ENCODE measurements at places on chromosomes 13 and 19. TPM values are rescaled to one million over a fixed set of nuclear protein-coding genes. Genes with fewer than 3 reads are reported as not detected.

- no peaks in the 10 kb centered on the region for H3K27me3 ChIP-seq
- DNase-seq, result no peak
- H3K4me3 ChIP-seq, result no peak overlapping the region
Measured at GRCh38 chr13:98821372-98822224, 69.1 kb upstream of the SLC15A1 start.

Gene ZNF44
- total RNA-seq, result 40.0 TPM

Gene SERPINE3
- total RNA-seq, result not detected

- DNase-seq, result no peak
- H3K27ac ChIP-seq, result no peak overlapping the region
- H3K4me1 ChIP-seq, result no peaks in the 10 kb centered on the region
- H3K27me3 ChIP-seq, result no peaks in the 10 kb centered on the region
- no peaks in the 10 kb centered on the region for H3K36me3 ChIP-seq
Measured at GRCh38 chr13:75879656-75880055, 243.5 kb downstream of the LMO7 start.

- H3K27me3 ChIP-seq, result no peaks in the 10 kb centered on the region
- H3K4me3 ChIP-seq, result no peak overlapping the region
- H3K27ac ChIP-seq, result no peak overlapping the region
- no peak for DNase-seq
- H3K36me3 ChIP-seq, result no peaks in the 10 kb centered on the region
- no peaks in the 10 kb centered on the region for H3K4me1 ChIP-seq
Measured at GRCh38 chr19:40923934-40924391, 41.9 kb upstream of the CYP2A7 start.

GRCh38 chr13:23609414-23609760 lies 39.2 kb downstream of the TNFRSF19 start:
- no peaks in the 10 kb centered on the region for H3K27me3 ChIP-seq
- no peak overlapping the region for H3K27ac ChIP-seq
- no peak for DNase-seq
- peaks cover 7% of the 10 kb centered on the region for H3K4me1 ChIP-seq
- no peaks in the 10 kb centered on the region for H3K36me3 ChIP-seq

Gene ZNF440
- 26.6 TPM for total RNA-seq

- no peak for DNase-seq
- H3K4me1 ChIP-seq, result no peaks in the 10 kb centered on the region
- H3K4me3 ChIP-seq, result no peak overlapping the region
- no peak overlapping the region for H3K27ac ChIP-seq
Measured at GRCh38 chr13:66501181-66501580, 729.0 kb downstream of the PCDH9 start.

Gene C13orf42
- not detected for total RNA-seq

GRCh38 chr19:18636969-18637629 lies at the start of gene KLHL26:
TSS of gene KLHL26 (plus strand) at chr19:18637028. CDS start at chr19:18637055, 27 bp downstream.
- DNase-seq, result peak; percentile 25
- H3K27ac ChIP-seq, result peak within 1 kb of the TSS; percentile 84
- H3K27me3 ChIP-seq, result no peaks in the 10 kb centered on the region
- H3K4me3 ChIP-seq, result peak within 1 kb of the TSS; percentile 77

DNA sequence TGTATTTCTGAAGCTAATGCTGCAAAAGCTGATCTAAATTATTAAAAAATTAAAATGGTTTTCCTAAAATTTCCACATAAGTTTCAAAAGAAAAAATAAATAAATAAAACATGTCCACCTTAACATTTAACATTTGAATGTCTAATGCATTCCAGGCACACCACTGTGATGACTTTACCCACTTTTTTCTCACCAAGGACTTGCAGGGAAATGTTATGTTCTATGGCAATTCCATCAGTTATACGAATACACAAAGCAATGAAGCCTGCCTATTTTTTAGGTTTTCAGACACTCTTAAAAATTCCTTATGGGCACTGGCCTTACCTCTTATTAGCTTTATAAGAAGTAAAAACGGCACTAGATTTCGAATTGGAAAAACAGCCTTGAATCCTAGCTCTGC lies 10.2 kb downstream of the TSC22D1 start:
- no peak overlapping the region for H3K27ac ChIP-seq
- H3K36me3 ChIP-seq, result no peaks in the 10 kb centered on the region

Gene FGF22
- 0.41 TPM for total RNA-seq

GRCh38 chr19:52648336-52649016 lies 10.3 kb upstream of the ZNF83 start:
- no peak overlapping the region for H3K4me3 ChIP-seq
- peaks cover 20% of the 10 kb centered on the region for H3K36me3 ChIP-seq
- no peaks in the 10 kb centered on the region for H3K27me3 ChIP-seq
- DNase-seq, result no peak
- no peak overlapping the region for H3K27ac ChIP-seq
- H3K4me1 ChIP-seq, result no peaks in the 10 kb centered on the region

Gene DIRAS1
- total RNA-seq, result 0.48 TPM

Gene GMIP
- 134 TPM for total RNA-seq

Gene TGFBR3L
- 3.5 TPM for total RNA-seq

Gene PGLYRP2
- not detected for total RNA-seq

- H3K4me1 ChIP-seq, result no peaks in the 10 kb centered on the region
- no peaks in the 10 kb centered on the region for H3K27me3 ChIP-seq
- no peaks in the 10 kb centered on the region for H3K36me3 ChIP-seq
- no peak overlapping the region for H3K4me3 ChIP-seq
Measured at GRCh38 chr13:48333976-48334375, 30.4 kb downstream of the RB1 start.

GRCh38 chr13:110233181-110233950 lies 73.6 kb downstream of the COL4A1 start:
- DNase-seq, result no peak
- H3K27me3 ChIP-seq, result no peaks in the 10 kb centered on the region
- H3K36me3 ChIP-seq, result no peaks in the 10 kb centered on the region
- H3K4me1 ChIP-seq, result no peaks in the 10 kb centered on the region
- no peak overlapping the region for H3K27ac ChIP-seq

Gene DENND1C
- 197 TPM for total RNA-seq

- no peaks in the 10 kb centered on the region for H3K36me3 ChIP-seq
- DNase-seq, result no peak
- H3K4me1 ChIP-seq, result peaks cover 17% of the 10 kb centered on the region
- H3K27me3 ChIP-seq, result no peaks in the 10 kb centered on the region
- H3K27ac ChIP-seq, result no peak overlapping the region
Measured at GRCh38 chr19:29943615-29944014, 1.6 kb downstream of the URI1 start.

DNA sequence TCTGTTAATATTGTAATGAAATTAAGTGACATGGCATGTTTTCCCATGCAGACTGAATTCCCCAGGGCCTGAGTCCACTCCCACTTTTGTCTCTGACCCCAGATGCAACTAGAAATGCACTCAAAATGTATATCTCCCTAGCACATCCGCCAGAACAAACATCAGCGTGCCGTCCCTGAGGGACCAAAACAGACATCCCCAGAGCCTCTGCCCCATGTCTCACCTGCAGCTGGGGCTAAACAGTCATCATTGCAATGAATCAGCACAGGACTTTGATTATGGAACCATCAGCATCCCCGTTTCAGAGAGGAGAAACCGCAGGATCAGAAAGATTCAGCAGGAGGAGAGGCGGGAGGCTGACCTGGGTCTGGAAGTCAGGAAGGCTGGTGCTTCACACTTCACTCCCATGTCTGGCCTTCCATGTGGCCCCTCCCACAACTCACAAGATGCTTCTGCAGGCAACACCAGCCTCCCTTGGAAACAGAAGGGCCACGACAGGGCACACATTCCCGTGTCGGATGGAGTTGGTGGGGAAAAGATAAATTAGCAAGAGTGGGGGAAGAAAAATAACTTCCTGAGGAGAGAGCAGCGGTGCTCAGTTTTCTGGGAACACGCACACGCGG lies 130.6 kb upstream of the VSTM2B start:
- DNase-seq, result no peak
- no peak overlapping the region for H3K4me3 ChIP-seq
- no peaks in the 10 kb centered on the region for H3K36me3 ChIP-seq
- H3K27ac ChIP-seq, result no peak overlapping the region
- H3K27me3 ChIP-seq, result no peaks in the 10 kb centered on the region

- peaks cover 67% of the 10 kb centered on the region for H3K4me1 ChIP-seq
- peak overlapping the region; percentile 71 for H3K4me3 ChIP-seq
- H3K36me3 ChIP-seq, result no peaks in the 10 kb centered on the region
- H3K27me3 ChIP-seq, result no peaks in the 10 kb centered on the region
- no peak for DNase-seq
Measured at GRCh38 chr19:18292810-18293641, 11.6 kb upstream of the JUND start.

DNA sequence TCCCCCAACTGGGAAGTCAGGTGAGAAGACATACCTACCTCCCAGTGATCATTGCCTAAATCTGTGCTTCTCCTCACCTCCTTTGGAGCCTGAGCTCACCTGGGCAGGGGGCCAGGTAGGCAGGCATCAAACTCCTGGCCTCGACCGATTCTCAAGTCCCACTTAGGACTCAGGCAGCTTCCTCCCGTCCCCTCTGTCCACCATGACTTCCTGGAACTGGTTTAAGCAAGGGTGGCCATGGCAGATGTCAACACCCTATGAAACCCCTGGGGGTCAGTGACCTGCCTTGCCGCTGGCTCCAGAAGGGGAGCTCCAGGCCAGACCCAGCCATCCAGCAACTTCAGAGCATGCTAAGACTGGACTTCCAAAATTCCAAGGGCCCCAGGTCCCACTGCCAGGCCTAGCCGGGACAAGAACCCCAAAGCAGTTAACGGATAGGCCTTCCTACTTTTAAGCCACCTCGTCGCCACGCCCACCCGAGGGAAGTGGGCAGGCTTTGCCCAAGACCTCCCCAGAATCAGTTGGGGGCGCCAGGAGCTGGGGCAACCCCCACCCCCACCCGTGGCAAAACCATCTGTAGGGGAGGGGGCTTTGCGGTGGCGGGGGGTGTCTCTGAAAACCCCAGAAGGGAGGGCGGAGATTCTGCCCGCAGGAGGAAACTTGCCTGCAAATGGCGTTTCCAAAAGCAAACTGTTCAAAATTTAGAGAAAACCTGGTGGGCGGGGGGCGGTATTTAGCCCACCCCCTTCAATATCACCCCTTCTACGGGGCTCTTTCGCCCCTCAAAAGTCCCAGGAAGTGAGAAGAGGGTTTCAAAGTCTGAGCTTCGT lies 657 bp downstream of the PLIN3 start:
- H3K36me3 ChIP-seq, result no peaks in the 10 kb centered on the region
- no peaks in the 10 kb centered on the region for H3K27me3 ChIP-seq
- peak overlapping the region; percentile 75 for H3K4me3 ChIP-seq
- H3K4me1 ChIP-seq, result peaks cover 22% of the 10 kb centered on the region

DNA sequence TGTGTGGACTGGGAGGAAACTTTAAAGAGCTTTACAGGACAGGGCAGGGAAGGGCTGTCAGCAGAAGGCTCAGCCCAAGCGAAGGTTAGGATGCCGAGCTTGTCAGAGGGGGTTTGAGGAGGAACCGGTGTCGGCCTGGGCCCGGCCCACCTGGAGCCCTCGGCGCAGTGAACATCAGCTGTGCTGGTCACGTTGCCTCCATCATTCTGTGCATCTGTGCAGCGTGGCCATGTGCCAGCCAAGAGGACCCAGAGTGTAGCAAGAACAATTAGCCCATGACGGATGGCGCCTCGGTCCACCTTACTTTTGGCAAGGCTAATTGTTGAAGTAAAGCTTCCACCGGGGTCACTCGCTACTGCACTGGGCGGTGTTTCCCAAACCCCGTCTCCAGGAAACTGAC lies 161.4 kb downstream of the PTPRS start:
- no peaks in the 10 kb centered on the region for H3K36me3 ChIP-seq
- H3K27me3 ChIP-seq, result no peaks in the 10 kb centered on the region
- no peak overlapping the region for H3K4me3 ChIP-seq
- no peaks in the 10 kb centered on the region for H3K4me1 ChIP-seq
- no peak for DNase-seq
- no peak overlapping the region for H3K27ac ChIP-seq

GRCh38 chr19:14661372-14661924 lies 13.2 kb downstream of the ADGRE3 start:
- H3K27ac ChIP-seq, result no peak overlapping the region
- DNase-seq, result no peak
- H3K36me3 ChIP-seq, result no peaks in the 10 kb centered on the region
- no peak overlapping the region for H3K4me3 ChIP-seq
- no peaks in the 10 kb centered on the region for H3K4me1 ChIP-seq

Gene CATSPERD
- not detected for total RNA-seq

Gene DIAPH3
- 1.0 TPM for total RNA-seq

DNA sequence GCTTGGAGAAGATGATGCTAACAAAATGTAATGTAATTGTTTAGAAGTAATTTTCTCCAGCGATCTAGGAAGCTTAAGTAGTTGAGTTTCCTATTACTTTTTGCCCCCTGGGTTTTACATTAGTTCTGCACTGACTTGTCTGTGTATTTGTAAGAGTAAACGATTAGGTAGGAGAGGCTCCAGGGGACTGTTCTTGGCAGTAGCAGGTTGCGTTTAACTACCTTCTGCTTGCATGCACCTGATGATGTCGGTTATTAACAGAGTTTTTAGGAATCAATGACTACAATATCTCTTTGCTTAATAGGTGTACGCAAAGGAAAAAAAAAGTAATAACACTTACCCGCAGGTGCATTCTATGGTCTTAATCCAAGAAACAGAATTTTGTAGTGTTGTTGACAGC lies 18.3 kb upstream of the UGGT2 start:
- no peak overlapping the region for H3K4me3 ChIP-seq
- no peak for DNase-seq
- H3K36me3 ChIP-seq, result no peaks in the 10 kb centered on the region
- H3K27ac ChIP-seq, result no peak overlapping the region

Gene B3GNT3
- not detected for total RNA-seq

- no peaks in the 10 kb centered on the region for H3K36me3 ChIP-seq
- peaks cover 15% of the 10 kb centered on the region for H3K4me1 ChIP-seq
- peaks cover 15% of the 10 kb centered on the region for H3K27me3 ChIP-seq
- no peak overlapping the region for H3K4me3 ChIP-seq
- no peak overlapping the region for H3K27ac ChIP-seq
- DNase-seq, result no peak
Measured at GRCh38 chr19:7507884-7508283, 8.0 kb upstream of the ZNF358 start.

Gene ZMYM5
- total RNA-seq, result 36.0 TPM

DNA sequence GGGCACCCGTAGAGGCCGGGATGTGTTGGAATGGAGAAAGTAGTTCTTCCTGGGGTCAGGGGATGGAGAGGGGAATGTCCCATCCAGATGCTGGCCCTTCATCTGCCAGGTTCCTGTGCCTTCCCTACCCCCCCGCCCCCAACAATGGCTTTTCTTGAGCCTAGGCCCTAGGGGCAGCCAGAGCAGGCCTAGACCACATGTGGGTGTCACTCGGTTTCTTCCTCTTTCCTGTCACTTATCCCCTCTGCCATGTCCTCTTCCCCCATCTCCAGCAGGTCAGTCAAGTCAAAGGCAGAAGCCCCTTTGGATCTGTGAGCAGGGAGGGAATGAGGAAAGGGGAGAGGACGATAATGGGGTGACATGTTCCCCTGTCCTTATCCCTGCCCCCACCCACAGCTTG lies 36.4 kb downstream of the LYL1 start:
- no peak overlapping the region for H3K27ac ChIP-seq
- H3K4me3 ChIP-seq, result no peak overlapping the region
- no peak for DNase-seq
- H3K27me3 ChIP-seq, result no peaks in the 10 kb centered on the region

DNA sequence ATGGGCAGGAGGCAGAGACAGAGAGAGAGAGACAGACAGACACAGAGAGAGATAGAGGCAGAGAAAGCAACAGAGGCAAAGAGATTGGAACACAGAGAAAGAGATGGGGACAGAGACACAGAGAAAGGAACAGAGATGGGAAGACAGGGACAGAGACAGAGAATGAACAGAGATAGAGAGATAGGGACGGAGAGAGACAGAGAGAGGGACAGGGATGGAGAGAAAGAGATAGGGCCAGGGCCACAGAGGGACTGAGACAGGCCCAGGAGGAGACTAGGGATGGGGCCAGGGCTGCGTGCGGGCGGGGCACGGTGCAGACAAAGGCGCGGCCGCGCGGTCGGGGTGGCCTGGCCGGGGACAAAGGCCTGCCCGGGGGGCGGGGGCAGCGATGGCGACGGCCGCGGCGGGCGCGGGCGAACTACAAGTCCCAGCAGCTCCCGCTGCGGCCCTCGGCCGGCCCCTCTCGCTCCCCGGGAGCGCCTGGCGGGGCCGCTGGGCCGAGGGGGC lies at the start of gene ZNF358:
Gene ZNF358 (plus strand): TSS at position 459 of the 507 bp plus-strand sequence. CDS start 3,140 bp downstream, outside the sequence.
- peaks cover 12% of the 10 kb centered on the region for H3K4me1 ChIP-seq
- H3K36me3 ChIP-seq, result no peaks in the 10 kb centered on the region
- DNase-seq, result peak; percentile 58
